ENCODE measurements at places on chromosomes 3 and 15. TPM values are rescaled to one million over a fixed set of nuclear protein-coding genes. Genes with fewer than 3 reads are reported as not detected.

HES1 gene
- total RNA-seq = 1.2 TPM

LIPC gene
- 1.3 TPM for total RNA-seq

CKMT1B gene
- total RNA-seq = not detected

RHOV gene
- not detected for total RNA-seq

APBA2 gene
- not detected for total RNA-seq

FGF7 gene
- total RNA-seq = 6.5 TPM

KLF15 gene
- total RNA-seq = 0.11 TPM

MUSTN1 gene
- total RNA-seq = not detected

DNA sequence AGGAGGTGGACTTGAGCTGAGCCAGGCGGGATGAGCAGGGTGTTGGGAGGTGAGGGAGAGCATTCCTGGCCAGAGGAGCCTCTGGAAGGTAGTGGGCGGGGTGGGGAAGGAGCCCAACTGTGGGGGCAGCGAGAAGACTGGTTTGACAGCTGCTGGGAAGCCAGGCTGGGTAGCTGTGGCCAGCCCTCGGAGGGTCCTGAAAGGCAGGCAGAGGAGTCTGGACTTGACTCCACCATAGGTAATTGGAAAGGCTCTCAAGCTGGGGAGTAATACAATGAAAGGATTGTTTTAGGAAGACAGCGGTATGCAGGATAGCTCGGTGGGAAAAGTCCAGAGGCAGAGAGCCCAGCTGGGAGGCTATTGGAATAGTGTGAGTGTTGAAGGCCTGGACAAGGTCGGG is 17.2 kb downstream of the EPHB3 start:
- DNase-seq = no peak

DNA sequence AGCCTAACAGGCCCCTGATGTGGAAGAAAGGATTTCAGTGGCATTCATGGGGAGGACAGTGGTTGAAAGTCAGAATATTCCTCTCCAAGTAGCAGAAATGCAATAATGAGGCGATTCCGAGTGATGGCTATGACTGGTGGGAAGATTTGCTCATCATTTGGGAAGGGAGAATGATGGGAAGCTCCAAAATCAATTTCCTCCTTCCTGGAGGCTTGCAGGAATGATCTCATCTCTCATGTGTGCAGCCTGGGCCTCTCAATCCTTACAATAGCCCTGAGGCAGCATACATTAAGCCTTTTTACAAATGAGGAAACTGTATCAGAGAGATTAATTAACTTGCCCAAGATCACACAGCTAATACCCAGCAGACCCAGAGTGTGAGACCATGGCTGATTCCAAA is 58.7 kb downstream of the BOC start:
- no peak for DNase-seq

DNA sequence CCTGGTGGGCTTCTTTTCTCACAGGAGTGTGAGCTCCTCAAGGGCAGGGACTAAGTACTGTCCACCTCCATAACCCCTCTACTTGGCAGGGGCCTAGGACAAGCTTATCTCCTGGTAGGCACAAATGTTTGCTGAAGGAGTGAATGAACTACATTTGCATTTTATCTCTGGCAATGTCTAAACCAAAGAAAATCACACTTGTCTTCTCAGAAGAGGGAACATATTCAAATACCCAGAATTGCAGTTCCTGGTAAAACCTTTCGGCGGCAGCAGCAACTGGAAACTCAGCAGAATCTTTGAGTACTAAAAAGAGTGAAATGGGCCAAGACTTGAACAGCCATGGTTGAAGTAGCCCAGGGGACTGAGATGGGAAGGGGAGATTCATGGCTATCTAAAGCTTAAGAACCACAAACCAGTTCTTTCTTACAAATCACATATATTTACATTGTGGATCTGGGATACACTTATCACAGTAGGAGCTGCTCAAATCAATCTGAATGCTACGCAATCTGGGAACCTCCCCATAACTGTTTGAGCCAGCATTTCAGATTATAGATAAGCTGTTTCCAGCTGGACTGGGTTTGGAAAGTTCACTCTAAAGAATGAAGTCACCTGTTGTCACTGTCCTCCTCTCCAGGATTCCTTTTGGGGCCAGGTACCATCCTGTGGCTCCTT is 18.7 kb upstream of the PTPN9 start:
- DNase-seq = no peak

DNA sequence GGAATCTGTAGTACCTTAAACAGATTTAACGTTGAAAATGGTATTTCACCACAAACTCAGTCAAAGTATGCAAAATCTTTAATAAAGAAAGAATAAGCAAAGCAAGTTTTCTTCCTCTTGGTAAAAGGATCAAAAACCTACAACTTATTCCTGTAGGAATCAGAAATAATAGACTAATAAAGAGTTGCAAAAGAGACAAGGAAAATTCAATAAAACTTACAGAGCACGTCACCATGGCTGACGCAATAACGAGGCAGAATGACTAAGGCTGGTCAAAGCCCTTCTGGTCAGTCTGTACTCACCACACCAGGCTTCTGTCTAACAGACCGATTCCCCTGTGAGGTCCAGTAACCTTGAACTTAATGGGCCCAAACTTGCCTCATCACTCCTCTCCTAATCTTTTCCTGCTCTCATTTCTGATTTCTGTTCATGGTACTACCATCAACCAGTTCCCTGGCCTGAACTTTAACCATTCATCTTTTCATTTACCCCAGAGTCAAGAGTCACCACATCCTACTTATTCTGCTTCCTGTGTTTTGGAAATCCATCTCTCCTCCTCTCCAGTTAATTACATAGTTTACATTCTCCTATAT is 5.0 kb downstream of the MASP1 start:
- DNase-seq = peak; percentile 53

DNA sequence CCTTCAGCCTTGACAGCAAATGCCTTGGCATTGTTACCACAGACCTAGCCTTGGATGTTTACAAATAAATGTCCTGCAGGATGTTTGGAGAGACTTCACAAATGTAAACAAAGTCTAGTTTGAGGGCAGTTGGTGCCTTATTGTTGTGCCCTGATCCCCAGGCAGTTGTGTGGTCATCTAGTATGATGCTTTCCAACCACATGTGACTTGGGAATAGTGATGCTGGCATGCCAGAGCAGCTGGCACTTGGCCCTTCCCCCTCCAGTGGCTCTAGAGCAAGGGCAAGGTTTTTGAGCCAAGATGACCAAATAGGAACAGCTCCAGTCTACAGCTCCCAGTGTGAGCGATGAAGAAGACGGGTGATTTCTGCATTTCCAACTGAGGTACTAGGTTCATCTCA is 258.2 kb downstream of the ADAMTS17 start:
- peak; percentile 32 for DNase-seq

DNA sequence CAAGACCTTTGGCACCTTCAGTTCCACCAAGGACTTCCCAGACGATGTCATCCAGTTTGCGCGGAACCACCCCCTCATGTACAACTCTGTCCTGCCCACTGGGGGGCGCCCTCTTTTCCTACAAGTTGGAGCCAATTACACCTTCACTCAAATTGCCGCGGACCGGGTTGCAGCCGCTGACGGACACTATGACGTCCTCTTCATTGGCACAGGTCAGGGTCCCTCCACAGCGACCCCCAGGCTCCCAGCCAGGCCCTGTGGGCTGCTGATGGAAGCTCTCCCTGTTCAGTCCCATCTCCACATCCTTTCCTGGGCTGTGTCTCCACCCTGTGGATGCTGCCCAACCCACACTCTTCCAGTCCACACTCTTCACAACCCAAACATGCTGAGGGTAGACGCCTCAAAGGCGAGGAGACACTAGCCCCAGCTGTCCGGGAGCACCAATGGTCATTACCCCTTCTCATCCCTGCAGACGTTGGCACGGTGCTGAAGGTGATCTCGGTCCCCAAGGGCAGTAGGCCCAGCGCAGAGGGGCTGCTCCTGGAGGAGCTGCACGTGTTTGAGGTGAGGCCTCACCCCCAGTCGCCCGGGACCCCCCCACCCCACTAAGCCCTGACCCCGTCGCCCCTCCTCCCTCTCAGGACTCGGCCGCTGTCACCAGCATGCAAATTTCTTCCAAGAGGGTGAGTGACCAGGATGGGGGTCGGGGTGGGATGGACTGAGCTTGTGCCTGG is 4.3 kb upstream of the LSMEM2 start:
- DNase-seq = no peak

DNA sequence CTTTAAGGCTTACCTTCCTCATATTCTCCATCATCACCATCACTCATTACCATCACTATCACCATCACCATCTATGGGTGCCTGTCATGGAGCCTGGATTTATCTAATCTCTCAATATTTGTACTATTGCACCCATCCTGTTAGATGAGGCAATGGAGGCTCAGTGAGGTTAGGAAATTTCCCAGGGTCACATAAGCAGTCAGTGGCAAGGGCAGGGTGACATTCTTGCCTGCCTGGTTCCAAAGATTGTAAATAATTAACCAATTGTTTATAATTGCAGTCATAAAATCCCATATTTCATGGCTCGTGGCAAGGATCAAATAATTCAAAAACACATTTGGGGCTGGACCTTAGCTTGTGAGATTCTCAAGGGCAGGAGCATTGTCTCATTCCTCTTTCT is 55.2 kb downstream of the MGLL start:
- no peak for DNase-seq

GRCh38 chr3:144164352-144164751 is 192.7 kb downstream of the DIPK2A start:
- DNase-seq = no peak

DNA sequence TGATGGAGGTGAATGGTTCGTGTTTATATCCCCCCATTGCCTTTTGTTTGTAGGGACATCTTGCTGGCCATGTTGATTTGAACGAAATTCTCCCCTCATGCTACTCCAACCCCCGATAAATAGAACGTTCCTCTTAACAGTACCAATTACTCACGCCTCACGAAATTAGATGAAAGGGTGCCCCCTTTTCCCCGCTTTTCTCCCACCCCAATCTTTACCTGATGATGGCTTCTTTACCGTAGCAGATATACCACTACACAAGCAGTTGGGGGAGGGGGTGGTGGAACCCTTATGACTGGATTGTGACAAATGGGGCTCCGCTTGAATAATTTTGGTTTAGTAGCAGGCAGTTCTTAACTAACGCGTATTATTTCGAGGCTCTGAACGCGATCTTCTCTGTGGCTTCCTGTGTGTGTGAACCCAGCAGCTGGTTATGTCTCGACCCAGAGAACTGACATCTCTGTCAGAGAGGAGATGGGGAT is 1.1 kb downstream of the PIAS1 start:
- peak; percentile 78 for DNase-seq

GRCh38 chr3:193187070-193187722 is 53.8 kb upstream of the PLAAT1 start:
- DNase-seq = no peak

DNA sequence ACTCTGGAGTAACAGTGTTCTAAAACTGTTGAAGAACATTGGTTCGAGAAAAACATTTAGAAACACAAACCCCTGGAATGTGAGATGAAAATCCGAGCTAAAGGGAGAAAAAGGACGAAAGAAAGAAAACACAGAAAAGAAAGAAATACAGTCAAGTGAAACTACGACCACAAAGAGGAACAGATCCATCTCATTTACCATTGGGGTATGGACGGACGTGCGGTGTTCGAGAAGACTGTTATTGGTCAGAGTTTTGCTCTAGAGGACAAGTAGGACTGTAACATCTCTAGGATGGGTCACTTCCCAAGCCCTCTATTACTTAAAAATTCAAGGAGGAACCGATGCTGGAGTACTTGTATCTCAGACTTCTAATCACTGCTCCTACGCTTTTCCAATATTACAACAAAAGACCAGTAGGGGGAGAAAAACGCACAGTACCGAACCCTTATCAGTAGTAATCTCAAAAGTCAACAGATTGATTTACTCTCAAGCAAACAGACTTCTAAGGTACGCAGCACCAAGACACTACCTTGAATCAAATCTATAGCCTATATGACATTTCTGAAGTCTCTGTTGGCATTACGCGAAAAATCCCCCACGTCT is 1.1 kb upstream of the PIK3CA start:
- peak; percentile 81 for DNase-seq

DNA sequence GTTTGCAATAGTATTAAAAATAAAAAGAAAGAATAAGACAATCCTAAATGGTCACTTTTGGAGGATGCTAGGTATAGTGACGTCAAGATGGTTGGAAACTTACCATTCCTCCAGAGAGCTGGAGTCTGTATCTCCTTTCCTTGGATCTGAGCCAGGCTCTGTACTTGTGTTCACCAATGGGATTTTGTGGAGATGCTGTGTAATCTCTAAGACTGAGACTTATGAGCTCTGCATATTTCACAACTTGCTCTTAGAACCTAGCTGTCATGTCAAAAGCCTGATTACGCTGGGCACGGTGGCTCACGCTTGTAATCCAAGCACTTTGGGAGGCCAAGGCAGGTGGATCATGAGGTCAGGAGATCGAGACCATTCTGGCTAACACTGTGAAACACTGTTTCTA is 126.8 kb upstream of the CLSTN2 start:
- no peak for DNase-seq

DNA sequence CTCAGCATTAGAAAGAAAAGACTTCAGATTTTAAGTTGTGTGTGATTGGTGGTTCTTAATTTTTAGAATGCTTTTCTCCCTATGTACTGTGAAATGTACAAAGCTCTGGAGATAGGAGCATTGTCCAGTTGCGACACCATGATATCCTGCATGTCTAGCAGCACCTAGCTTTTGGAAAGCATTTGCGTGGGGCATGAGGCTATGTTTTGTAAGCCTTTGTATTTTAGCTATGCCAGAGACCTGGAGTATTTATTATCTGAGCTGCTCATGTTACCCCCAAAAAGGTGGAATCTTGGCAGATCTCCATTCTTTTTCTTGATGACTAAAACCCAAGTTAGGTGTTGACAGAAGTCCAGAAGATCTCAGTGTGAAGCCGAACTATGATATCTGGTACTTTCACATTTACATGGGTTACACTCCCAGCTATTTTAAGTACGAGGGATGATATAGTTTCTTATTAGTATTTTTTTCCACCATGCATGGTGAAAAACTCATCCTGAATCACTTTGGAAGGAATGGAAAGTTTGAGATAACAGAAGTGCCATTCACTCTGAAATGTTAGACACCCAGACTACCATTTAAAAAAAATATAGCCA is 126.7 kb upstream of the SAMMSON start:
- DNase-seq = no peak

GRCh38 chr15:61034678-61035291 is 194.3 kb downstream of the RORA start:
- DNase-seq = peak; percentile 49

DNA sequence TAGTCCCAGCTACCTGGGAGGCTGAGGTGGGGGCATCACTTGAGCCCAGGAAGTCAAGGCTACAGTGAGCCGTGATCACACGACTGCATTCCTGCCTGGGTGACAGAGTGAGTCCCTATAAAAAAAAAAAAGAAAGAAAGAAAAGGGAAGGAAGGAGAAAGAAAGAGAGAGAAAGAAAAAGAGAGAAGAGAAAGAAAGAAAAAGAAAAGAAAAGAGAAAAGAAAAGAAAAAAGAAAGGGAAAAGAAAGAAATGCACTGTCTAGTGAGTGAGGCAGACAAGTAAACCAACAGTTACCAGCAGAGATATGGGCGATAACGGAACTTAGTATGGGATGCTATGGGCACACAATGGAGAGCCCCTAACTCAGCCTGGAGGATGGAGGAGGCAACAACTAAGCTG is 37.2 kb upstream of the TSEN2 start:
- no peak for DNase-seq

DNA sequence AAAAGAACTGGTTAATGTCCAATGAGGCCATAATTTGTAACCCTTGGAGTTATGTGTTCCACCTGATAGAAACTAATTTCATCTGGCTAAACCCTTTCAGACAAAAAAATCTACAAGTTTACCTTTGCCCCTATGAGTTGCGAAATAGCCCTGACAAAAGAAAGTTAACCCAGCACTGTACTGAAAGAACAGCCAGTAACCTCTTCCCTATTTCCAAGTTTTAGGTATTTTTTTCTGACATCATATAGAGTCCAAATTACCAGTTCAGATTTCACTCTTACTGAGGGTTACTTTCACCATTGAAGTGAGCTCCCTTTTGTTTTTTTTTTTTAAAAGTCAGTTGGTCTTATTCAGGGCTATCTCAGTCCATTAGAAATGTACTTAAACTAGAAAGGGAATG is 42.8 kb upstream of the PTPRG start:
- DNase-seq = no peak
